Stimulated activated CD4-positive, alpha-beta T cell treated with anti-CD3 and anti-CD28 coated beads, Interleukin-4, amount 100 ng/mL, for 4 hours (primary cell): ENCODE measurements at places on chromosomes 2 and 18.

DNA sequence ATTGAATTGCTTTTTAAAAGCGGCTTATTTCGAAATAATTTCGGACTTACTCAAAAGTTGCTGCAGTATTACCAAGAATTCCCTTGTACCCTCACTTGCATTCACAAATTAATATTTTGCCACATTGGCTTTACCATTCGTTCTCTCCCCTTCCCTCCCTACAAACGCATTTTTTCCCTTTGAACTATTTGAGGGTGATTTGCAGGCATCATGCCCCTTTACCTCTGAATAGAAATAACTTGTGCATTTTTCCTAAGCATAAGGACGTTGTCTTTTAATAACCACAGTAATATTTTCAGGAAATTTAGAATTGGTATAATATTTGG lies 608 bp downstream of the CCDC138 start:
- no peak for DNase-seq

- no peak for DNase-seq
Measured at GRCh38 chr2:64938607-64939285, 50.5 kb upstream of the SLC1A4 start.

GRCh38 chr2:214169736-214170135 lies 241.1 kb upstream of the VWC2L start:
- no peak for DNase-seq

GRCh38 chr2:168970711-168971233 lies 60.4 kb downstream of the ABCB11 start:
- DNase-seq, result no peak

GRCh38 chr2:217977840-217978535 lies 24.8 kb downstream of the TNS1 start:
- no peak for DNase-seq

- DNase-seq, result no peak
Measured at GRCh38 chr2:21559351-21559750, 435.6 kb downstream of the TDRD15 start.

- no peak for DNase-seq
Measured at GRCh38 chr2:195824478-195824877, 167.5 kb downstream of the SLC39A10 start.

- no peak for DNase-seq
Measured at GRCh38 chr2:74764429-74765272, 69.3 kb upstream of the HK2 start.

DNA sequence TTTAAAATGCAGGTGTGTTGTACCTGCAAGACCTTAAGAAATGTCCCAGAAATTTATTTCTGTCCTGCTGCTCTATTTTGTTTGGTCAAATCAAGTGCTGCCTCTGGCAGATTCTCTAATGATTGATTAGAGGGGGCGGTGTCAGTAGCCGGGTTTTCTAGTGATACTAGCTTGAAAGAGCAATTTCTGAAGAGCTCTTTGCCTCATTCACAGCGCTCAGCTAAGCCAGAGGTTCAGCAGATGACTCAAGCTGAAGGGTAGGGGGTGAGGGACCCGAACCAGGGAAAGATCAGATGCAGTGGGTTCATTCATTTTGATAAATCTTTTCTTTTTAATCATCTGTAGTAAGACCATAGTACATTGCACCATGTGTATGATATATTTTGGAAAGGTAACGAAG lies 15.0 kb downstream of the ZBTB7C start:
- DNase-seq, result no peak

GRCh38 chr2:210188755-210189154 lies 17.5 kb upstream of the KANSL1L start:
- DNase-seq, result no peak

GRCh38 chr2:1656326-1656960 lies 87.9 kb downstream of the PXDN start:
- DNase-seq, result no peak

DNA sequence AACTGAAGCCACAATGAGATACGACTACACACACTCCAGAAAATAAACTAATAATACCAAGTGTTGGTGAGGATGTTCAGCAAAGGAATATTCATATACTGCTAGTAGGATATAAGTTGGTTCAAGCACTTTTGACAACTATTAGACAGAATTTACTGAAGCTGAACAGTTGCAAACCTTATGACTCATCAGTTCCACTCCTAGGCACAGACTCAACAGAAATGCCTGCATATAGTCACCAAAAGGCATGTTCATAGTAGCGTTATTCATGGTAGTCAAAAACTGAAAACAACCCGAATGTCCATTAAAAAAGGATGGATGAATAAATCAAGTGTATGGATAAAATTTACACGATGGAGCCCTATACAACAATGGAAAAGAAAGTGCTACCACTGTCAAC lies 232.0 kb downstream of the ANAPC1 start:
- DNase-seq, result no peak

DNA sequence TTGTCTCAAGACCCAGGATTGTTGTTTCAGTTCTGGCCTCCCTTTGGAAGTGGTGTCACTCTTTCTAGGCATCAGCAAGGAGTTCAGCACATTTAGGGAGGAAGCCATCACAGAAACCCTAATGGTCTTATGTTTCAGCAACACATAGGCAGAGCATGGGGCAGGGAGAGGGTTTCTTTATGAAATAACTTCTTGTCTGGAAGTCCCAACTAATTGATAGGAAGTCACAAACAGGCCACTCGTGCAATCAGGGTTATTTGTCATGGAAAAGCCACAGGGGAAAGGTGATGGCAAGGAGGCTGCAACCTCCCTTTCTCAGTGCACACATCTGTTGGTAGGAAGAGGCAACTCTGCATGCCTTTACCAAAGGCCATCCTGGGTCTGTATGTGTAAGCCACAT lies 103.0 kb downstream of the BCL11A start:
- no peak for DNase-seq

DNA sequence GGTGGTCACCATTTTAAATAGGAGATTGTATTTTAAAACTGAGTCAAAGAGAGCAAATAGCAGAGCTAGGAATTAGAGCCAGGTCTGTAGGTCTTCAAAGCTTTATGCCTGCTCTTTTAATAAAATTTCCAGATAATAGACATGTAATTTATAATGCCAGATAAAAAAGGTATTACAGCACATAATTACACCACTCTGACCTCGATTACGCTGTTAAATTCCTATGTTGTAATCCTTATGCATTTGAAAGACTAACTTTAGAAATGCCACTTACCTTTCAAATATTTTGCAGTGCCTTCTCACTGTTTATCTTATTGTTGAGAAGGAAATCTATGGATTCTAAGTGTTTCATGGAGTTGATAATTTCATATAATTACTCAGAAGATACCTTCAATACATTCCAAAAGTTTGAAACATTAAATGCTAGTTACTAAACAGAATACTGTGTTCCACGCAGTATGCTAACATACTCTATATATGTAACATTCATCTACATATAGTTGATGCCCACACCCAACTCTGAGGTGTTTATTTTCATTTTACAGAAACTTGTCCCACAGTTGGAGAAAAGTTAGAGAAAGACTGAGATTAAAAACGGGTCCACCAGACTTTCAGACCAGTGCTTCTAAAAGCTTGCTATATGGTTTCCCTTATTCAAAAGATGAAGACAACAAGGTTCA lies 120.0 kb downstream of the OSBPL1A start:
- DNase-seq, result no peak

DNA sequence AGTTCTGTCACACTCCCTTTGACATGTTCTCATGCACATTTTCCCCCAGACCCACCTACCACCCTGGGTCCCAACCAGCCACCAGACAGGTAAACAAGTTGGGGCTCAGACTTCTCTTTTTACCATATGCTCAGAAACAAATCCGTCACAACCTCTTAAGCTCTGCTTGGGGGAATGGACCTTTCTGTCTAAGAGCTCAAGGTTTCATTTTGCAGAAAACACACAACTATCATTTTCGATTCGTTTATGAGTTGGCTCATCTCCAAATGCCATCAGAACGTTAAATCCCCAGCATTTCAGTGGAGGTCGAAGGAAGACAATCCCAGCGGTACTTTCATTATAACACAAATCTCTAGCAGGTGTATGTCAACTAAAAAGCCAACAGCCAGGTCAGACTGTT lies 30.6 kb upstream of the NCK2 start:
- DNase-seq, result no peak

DNA sequence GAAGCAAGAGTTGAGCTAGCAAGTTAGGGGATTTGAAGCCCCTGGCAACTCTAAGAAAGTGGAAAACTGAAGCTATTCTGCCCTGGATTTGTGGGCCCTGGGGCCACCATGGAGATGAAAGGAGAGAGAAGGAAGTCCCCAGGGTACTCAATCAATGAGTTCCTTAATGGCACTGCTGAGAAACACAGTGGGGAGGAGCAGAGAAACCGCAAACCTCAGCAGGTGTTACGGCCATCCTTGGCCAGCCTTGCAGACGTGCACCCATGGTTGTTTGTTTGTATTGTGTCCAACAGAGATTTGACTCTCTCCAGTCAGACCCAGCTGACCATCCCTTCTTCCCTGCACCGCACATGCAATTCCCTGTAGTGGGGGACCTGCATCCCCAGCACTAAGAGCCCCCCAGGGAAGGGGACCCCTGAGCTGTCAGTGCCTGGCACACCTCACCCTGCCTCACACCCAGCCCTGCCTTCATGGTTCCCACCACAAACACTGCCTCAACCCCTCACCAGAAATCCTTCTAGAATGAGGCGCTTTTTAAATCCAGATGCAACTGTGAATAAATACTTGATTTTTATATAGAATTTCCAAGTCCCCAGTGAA lies 255.3 kb downstream of the SH3BP4 start:
- no peak for DNase-seq

DNA sequence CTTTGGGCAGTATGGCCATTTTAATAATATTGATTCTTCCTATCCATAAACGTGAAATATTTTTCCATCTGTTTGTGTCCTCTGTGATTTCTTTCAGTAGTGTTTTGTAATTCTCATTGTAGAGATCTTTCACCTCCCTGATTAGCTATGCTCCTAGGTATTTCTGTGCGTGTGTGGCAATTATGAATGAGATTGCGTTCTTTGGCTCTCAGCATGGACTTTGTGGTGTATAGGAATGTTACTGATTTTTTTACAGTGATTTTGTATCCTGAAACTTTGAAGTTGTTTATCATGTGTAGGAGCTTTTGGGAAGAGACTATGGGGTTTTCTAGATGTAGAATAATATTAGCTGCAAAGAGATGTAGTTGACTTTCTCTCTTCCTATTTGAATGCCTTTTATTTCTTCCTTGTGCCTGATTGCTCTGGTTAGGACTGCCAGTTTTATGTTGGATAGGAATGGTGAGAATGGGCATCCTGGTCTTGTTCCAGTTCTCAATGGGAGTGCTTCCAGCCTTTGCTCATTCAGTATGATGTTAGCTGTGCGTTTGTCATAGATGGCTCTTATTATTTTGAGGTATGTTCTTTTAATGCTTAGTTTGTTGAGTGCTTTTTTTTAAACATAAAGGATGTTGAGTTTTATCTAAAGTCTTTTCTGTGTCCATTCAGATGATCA lies 27.0 kb upstream of the THUMPD2 start:
- DNase-seq, result no peak

DNA sequence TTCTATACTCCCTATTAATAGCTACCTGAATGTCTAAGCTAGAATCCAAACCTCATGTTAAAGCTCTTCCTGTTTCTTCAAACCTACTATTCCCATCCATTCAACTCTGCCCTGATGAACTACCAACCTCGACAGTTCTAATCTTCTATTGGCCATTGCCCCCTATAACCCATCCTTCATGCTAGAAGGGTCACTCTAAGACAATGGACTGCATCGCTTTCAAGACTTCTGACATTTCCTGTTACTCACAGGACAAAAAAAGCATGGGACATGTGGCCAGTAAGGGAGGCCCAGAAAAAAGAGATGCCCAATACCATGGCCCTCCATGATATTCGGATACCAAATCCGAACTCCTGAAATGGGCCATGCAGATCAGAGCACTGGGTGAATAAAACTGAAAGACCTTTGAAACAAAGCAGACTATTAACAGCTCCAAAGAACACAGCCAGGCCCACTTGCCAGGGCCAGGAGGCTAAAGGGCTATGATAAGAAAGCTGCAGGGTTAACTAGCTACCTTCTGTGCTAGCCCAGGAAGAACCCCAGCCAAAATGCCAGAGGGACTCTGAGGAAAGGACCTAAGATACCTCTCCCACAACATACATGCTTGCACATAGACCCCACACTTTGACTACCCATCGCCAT lies 4.5 kb downstream of the B4GALT6 start:
- DNase-seq, result no peak

DNA sequence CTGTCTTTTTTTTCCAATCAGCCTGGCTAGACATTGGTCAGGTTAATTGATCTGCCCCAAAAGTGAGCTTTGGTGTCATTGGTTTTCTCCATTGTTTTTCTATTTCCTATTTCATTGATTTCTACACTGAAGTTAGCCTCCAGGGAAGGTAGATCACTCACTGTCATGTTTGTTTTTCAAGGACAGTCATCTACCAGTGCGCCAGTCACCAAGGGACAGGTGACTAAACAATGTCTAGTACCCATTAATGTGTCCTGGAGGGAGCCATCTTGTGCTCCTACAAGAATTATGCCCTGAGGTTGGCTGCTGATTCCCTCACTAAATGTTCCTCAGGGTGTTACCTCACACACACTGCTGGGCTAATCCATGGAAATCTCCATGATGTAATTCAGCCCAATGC lies 17.6 kb upstream of the USP40 start:
- no peak for DNase-seq

DNA sequence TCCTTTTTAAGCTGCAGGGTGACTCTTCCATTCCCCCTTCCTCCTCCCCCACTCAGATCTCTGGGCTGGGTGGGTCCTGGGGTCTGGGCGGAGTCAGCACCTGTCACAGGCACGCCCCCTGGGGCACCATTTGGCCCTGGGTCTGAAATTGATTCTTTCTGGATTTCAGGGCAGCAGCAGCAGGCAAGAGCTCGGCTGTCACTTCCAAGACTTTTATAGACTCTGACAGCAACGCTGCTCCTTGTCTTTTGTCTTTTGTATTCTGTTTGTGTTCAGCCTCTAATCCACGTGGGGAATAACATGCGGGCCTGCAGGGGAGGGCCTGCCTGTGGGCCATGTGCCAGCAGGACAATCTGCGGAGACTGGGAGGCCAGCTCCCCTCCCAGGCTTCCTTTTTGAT lies 3.9 kb downstream of the BOD1L2 start:
- DNase-seq, result no peak

- no peak for DNase-seq
Measured at GRCh38 chr2:123614596-123614995, 410.5 kb upstream of the CNTNAP5 start.

DNA sequence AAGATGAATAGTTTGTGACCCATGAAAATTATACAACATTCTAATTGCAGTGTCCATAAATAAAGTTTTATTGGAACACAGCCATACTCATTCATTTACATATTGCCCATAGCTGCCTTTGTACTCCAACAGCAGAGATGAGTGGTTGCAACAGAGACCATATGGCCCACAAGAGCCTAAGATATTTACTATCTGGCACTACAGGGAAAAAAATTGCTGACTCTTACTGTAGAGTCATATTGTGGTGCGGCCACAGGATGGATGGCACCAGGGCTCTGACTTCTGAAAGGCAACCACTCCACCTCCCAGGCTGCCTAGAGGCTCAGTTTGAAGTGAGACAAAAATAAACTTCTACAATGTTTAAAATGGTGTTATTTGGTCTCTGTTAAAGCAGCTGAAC lies 404.0 kb upstream of the ATP5MC3 start:
- no peak for DNase-seq

- DNase-seq, result no peak
Measured at GRCh38 chr18:10414293-10414842, 40.1 kb upstream of the APCDD1 start.

- DNase-seq, result no peak
Measured at GRCh38 chr2:144152817-144153271, 367.1 kb downstream of the ZEB2 start.
